ENCODE measurements at places on chromosomes 12 and 14.

- no peak for DNase-seq
Measured at GRCh38 chr12:108899145-108899544, 19.3 kb downstream of the DAO start.

DNA sequence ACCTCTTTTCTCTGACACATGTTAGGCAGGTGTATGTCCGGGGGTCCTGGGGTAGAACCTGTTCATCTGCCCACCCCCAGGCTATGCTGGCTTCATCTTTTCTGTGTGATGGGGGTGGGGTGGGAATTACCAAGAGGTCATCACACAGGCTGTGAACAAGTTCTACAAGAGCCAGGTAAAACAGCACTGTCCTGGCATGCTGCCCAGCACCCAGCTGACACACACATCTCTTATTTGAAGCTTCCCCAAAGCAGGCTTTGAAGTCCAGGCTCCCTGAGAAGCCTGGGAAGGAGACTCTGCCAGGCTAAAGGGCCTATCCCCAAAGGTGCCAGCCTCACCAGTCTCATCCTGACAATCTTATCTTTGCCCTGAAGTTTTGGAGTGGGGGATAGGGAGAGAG, 141.1 kb downstream of the ALG10 start:
- no peak for DNase-seq

- DNase-seq: no peak
Measured at GRCh38 chr12:66302827-66303169, 505 bp downstream of the HELB start.

- no peak for DNase-seq
Measured at GRCh38 chr12:1272142-1272541, 281.1 kb downstream of the ERC1 start.

- DNase-seq: no peak
Measured at GRCh38 chr12:60704171-60704914, 1108.5 kb downstream of the SLC16A7 start.

- DNase-seq: no peak
Measured at GRCh38 chr14:82180139-82180538, 646.5 kb upstream of the SEL1L start.

DNA sequence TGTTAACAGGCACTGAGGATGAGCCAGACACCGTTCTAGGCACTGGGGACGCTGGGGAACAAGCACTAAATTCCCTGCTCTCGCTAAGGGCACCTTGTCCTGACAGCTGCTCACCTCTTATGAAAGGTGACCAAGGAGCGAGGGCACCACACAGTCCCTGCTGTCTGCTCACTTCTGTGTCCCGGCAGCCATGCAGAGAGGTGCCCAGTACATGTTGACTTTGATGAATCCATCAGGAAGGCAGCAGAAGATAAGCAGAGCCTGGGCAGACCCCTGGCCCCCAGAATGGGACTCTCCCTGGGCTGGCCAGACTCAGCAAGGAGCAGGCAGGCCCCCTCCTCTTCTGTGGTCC, 14.1 kb downstream of the C14orf132 start:
- DNase-seq: no peak

DNA sequence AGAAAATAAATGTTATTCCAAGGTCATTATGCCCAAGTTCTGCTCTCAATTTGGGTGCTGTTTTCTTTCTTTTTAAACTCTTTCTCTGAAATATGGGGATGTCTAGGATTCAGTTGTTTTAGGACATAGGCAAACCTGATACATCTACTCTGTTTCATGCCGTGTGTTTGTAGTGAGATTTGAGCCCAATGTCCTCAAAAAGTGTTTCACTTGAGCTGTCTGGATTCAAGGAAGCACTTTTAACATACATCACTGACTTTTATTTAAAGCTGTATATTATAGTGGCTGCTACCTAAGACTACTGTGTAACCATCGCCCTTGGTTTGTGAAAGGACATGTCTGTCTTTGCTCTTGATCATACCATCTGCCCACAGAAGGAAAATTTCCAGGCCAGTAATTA, 709.3 kb upstream of the STXBP6 start:
- DNase-seq: no peak

DNA sequence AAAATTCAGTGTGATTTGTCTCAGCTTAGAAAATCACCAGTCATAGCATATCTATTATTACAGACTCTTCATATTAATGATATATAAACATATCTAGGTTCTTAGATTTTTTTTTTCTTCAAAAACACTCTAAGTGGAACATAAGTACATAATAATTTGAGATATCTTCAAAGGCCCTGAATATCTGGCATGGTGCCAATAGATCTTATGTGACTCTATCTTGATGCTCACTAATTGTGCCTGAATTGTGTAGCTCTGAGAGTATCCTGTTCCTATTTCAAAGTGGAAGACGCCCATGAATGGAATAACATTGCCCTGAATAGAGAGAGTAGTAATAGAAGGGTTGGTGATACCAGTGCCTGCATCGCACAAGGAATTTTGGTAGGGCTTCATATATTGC, 1312.7 kb upstream of the USP15 start:
- DNase-seq: no peak

DNA sequence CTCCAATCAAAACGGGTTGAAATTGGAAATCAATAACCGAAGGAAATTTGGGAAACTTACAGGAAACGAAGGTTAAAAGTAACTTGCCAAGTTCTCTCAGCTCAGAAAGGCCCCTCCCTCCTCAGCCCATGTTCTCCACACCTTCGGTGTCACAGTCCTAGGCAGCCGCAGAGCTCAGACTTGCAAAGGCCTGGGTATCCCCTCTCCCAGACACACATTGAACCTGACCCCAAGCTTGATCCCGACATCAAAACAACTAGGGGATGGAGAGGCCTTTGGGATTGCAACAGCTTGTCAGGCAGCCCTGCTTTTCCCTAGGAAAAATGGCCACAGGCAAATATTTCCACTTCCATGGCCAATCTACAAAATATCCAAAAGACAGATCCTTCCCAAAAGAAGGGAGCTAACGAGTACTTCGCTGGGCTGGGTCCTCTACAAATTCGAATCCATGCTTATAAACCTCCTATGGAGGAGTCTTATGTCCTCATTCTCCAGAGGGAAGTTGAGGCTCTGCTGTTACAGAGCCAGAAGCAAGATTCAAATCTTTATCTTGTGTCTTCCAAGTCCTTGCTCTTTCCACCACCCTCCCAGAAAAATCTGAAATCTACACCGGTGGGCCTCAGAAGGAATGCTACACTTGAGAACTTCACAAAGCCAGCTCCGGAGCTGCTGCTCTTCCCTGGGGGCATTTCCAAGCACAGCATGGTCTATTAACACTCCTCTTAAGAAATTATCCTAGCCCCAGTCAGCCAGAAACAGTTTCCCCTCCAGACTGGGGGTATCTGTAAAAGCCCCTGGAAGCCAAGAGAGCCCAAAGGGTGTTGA, 35.7 kb upstream of the PNMA1 start:
- no peak for DNase-seq

DNA sequence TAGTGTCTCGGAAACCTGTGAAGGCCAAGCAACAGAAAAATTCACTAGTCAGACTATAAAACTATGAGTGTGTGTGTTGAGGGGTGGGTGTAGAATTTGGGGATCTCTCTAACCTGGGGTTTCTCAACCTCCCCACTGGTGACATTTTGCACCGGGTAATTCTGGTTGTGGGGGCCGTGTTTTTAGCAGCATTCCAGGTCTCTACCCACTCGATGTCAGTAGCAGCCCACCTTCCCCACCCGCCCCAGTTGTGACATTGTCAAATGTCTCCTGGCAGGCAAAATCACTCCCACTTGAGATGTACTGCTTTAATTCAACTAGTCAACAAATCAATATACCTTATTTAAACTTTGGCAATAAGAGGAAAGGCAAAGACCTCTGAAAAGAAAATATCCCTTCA, 4.1 kb downstream of the GCN1 start:
- no peak for DNase-seq

- DNase-seq: no peak
Measured at GRCh38 chr12:61521258-61521657, 738.9 kb upstream of the USP15 start.

- DNase-seq: no peak
Measured at GRCh38 chr12:3792623-3793288, 39.8 kb upstream of the CRACR2A start.

- DNase-seq: no peak
Measured at GRCh38 chr12:132152953-132153352, 8.7 kb downstream of the NOC4L start.

GRCh38 chr12:130331146-130331545, 6.5 kb upstream of the PIWIL1 start:
- no peak for DNase-seq

DNA sequence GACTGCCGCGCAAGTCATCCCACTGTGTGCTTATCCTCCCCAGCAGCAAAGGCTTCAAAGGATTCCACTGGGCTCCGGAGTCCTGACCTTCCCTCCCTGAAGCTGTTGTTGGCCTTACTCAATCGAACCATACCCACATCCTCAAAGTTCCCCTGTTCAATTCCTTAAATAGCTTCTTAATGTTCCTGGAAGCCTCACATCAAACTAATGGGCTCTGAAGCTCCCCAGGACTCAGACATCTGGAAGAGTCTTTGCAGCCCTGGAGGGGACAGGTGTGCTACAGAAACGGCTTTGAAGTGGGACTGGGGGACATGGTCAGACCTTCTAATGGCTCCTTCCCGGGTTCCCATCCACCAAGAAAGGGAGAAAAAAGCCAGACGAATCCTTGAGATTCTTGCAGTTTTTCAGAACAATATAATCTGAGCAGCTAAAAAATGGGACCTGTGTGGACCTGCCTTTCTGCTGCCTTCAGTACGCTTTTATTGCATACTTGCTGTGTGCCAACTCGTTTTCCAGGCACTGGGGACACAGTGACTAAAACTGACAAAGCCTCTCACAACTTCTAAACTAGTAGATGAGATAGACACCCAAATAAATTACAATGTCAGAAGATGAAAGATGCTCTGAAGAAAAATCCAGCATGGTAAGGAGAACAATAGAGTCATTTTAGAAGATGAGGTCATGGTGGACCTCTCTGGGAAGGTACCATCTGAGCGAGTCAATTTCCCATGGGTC, 204.5 kb downstream of the MON2 start:
- no peak for DNase-seq
